ENCODE measurements at places on chromosomes 1 and 21.

DNA sequence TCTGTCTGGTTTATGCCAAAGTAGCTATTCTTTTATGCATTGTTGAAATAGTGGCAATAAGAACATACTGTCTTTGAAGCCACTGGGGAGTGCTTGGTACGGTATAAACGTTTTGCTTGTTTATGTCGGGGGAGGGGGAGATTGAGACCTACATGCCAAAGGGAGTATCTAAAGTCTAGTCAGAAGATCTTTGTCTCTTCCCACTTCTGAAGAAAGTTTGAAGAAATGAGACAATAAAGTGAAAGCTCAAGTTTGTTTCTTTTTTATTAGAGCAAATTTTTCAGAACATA lies 6.8 kb downstream of the AKIRIN1 start:
- DNase-seq: no peak

GRCh38 chr1:158124034-158124433 lies 56.7 kb upstream of the CD1D start:
- DNase-seq: no peak

DNA sequence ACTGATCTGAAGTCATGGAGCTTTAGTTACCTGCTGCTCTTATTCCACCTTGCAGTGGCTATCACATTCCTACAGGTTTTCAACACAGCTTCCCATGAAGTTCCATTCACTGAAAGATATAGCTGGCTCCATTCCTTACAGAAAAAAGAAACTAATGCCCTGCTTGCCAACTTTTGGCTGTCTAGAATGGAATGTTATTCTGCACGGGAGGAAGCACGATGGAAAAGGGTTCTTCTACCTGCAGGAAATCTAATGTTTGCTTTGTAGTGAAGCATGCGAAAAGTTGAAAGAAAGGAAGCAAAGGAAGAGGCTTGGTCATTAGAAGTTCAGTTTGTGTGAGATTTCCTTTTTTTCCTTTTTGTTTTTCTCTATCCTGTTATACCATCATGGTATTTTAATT lies 32.6 kb downstream of the GIPC2 start:
- DNase-seq: no peak

DNA sequence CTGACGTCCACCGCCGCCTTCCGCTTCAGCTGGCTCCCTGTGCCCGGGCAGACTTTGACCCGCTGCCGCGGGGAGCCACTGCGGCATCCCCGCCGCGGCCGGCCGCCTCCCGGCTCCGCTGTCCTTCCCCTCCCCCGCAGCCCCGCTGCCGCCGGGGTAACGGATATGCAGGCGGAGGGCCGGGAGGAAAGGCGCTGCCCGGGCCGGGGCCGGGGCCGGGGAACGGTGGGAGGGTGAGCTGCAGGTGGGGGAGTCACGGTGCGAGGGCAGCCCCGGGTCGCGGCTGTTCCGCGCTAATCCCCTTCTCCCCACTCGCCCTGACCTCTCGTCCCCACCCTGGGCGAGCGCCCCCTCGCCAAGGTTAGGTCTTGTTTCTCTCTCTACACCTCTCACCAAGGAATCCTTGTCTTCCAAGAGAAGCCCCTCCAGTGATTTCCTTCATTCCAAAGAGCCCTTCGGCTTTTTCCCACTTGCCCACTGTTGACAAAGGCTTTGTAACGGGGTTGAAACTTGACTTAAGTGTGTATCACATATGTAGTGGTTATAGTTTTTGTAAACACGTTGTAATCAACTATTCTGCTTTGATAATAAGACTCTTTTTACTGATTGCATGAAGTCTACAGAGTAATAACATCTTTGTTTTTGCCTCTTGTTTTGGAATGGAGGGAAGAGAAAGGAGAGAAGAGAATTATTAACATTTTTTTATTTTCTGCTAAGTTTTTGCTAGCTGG lies 669 bp downstream of the XPR1 start:
- peak; percentile 33 for DNase-seq

DNA sequence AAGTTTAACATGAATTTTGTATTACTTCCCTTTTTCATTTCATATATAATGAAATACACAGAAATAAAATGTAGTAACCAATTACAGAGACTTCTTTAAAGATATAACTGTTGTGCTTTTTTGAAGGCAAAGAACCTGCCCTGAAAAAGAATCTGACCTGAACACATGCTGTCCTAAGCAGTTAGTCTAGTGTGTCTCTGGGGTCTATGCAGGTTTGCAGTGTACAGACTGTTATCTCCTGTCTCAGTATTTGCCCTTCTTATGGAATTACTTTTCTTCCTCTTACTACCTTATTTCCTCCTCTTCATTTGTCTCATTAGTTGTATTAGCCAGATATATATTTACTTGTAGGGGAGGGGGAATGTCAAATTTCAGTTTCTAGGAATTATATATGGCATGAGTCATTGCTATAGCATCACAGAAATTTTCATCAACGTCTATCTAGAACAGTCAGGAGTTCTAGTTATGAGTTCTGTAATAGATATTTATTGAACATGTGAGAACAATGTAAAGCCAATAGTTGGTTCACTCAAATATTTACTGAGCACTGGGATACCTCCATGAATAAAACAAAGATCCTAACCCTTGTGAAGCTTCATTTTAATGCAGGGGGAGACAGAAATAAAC lies 28.4 kb upstream of the PLEKHO1 start:
- DNase-seq: no peak

DNA sequence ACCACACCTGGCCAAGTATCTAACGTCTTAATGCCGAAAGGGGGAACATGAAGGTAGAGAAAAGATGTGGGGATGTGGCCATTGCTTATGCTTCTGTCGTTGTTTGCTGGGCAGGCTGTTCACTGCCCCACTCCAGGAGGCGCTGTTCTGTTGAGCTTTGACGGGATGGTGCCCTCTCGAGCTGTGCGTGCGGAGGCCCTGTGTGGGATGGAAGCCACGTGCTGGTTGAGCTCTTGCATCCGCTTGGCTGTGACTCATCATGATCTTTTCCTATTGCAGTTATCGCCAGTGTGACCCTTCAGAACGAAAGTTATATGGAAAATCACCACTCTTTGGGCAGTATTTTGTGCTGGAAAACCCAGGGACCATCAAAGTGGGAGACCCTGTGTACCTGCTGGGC lies 26.3 kb downstream of the MTARC1 start:
- DNase-seq: no peak

- no peak for DNase-seq
Observed at GRCh38 chr1:29689372-29690030, 453.2 kb downstream of the PTPRU start.

DNA sequence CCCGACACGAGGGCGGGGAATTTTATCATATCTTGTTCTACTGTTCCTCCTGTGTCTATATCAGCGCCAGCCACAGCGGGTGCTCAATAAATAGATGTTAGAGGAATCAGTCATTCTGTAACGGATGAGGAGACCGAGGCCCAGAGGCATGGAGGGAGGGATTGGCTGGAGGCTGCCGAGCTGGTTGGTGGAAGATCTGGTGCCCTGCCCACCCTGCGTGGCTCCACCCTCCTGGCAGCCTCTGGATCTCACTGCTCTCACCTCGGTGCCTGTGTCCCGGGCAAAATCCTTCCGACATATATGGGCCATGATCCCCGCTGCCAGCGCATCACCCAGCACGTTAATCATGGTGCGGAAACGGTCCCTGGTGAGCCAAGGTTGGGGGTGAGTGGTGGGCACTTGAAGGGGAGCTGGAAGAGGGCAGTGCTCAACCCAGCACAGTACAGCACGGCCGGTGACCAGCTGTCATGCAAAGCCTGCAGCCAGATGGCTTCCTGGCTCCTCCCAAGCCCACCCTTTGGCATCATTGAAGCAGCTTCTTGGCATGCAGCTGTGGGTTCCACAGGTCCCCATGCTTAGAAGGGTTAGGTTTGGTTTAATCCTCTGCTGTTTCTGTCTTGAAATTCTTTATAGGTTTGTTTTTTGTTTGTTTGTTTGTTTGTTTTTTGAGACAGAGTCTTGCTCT lies 26.7 kb downstream of the PODN start:
- no peak for DNase-seq

GRCh38 chr1:162248854-162249535 lies 127.7 kb downstream of the SPATA46 start:
- no peak for DNase-seq

DNA sequence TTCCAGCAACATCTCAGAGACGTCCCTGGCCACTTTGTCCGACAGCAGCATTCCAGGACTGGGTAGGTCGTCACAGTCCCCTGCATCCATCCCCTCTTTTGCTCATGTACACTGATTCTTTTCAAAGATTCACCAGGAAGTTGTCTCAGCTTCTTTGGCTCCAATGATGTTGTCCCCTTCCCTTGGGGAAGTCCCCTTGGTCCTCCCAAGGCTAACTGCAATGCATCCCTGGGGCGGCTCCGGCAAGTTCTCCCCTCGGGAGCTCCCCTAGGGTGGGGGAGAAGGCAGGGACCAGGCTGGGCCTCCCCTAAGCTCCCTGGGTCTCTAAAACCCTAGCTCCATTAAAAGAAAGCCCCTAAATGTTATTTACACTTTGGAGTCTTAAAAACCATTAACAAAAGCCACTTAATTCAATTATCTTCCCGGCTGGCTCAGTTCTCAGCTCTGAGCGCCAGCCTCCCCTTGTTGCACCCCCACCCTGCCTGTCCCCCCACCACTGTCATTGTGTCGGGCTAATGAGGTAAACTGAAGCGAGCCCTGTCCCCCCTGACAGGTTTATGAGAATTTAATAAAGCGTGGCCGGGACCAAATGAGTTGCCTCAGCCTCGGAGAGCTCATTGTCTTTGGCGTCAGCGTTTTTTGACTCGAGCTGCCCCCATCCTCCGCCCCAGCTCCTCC lies 25.3 kb downstream of the KNCN start:
- DNase-seq: no peak

GRCh38 chr1:81179242-81179641 lies 621.5 kb upstream of the ADGRL2 start:
- DNase-seq: no peak

DNA sequence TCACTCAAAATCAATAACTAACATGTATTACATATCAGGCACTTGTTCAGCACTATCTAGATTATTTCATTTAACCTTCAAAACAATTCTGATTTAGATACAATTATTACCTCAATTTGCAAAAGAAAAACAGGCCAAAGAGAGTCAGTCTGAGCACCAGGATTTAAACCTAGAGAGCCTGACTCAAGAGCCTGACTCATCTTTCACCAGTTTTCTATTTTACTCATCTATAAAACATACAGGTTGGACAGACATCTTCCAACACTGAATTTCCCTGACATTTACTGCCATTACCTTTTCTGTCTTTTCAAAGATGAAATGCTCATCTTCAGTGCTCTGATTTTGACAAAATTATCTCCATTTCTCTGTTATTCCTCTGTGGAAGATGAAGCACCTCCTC lies 116.5 kb downstream of the MRPL39 start:
- DNase-seq: no peak

DNA sequence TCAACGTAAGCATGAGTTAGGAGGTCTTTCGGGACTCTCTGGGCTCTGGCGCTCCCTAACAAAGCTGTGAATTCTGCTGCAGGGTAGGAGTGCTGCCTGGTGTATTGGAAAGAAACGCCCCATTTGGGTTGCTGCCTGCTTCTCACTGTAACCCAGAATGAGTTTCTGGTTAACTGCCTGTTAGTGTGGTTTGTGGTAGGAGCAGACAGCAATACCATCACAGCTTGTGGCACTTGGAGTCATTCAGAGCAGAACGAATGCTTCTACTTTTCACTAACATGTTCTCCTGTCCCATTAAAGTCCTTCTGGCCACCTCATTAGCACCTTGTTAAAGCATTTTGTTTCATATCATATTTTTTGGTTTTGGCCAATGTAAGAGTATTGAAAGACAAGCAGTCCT lies 18.1 kb downstream of the MAP3K7CL start:
- no peak for DNase-seq

- DNase-seq: no peak
Observed at GRCh38 chr1:85449356-85449755, 15.6 kb downstream of the DDAH1 start.

Data from stimulated activated CD8-positive, alpha-beta memory T cell treated with anti-CD3 and anti-CD28 coated beads, Interleukin-15, amount 100 ng/mL, for 4 hours (primary cell).